ENCODE measurements at places on chromosomes 2 and 18.

GRCh38 chr2:102417946-102418345 lies 5.0 kb upstream of the IL18RAP start:
- no peak for DNase-seq

DNA sequence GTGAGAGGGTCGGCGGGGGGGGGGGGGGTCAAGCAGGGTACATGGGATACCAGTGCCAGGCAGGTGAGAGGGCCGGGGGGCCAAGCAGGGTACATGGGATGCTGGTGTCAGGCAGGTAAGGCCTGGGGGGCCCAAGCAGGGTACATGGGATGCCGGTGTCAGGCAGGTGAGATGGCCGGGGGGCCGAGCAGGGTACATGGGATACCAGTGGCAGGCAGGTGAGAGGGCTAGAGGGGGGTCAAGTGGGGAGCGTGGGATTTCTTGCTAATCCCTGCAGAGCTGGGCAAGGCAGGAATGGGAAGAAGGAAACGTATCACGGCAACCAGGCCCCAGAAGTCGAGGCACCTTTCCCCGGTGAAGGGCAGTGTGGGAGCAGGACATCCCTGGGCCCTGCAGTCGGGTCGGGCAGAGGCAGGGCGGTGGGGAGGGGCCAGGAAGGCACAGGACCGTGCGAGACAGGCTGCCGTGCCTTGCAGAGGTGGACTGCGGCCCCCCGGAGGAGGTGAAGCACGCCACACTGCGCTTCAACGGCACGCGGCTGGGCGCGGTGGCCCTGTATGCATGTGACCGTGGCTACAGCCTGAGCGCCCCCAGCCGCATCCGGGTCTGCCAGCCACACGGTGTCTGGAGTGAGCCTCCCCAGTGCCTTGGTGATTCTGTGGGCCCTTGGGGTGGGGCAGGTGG lies 49.3 kb downstream of the MTERF4 start:
- DNase-seq: no peak

GRCh38 chr2:190984595-190984994 lies 29.4 kb downstream of the STAT1 start:
- DNase-seq: peak; percentile 73

DNA sequence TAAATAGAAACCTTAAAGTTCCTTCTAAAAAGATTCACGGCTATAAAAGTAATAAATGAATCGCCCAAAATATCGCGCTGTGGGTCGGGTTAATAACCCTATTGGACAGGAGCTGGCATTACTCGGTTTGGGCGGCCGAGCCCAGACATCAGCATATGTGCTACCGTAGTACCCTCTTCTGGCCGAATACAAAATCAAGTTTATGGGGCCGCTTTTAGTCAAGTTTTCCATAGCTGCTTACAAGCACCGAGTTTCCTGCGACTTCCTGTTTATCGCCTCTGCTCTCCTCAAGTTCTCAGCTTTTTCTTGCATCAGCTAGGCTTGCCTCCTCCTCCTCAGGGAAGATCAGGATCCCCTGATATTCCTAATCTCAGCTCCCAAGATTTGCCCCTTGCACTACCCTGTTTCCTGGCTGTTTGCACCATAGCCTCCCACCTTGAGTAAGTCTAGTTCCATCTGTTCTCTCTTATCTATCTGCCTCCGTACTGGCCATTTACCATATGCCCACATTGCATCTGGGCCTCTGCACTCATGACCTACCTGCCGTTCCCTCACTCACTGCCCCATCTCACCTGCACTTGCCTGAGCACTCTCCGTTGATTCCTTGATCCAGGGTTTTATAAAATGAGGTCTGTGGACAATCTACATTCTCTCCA lies 56.1 kb downstream of the SLC35F5 start:
- no peak for DNase-seq

- DNase-seq: peak; percentile 85
Observed at GRCh38 chr2:46481198-46482193, 2.1 kb downstream of the TMEM247 start.

DNA sequence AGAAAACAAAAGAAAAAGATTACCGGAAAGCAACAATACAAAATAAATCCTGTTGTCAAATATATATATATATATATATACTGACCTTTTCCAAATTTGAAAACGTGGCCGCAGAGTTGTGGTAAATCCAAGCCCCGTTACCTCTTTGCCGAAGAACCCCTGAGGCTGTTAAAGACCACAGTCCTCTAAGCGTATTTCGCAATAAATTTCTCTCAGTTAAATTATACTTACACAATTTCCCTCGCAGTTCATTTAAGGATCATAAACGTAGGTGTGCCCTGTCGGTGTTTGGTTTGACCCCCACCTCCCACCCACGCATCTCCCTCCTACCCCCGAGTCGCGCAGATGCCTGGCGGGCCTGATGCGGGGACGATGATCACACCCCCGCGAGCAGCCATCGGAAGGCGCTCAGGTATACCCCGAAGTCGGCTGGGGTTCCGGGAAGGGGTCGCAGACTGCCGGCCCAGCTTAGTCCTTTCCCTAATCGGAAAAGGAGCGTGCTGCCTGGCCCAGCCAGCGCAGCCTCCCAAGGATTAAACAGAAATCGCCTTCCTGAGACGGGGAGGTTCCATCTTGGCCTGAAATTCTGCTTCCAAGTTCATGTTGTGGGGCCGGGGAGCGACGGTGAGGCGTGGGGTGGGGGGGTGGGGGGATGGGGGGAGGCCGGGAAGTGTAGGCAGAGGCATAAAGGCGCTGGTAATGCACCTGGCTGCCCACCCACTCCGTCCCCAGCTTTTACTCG lies 2.9 kb upstream of the MEIS1 start:
- DNase-seq: no peak

GRCh38 chr2:73232403-73233153 lies 461 bp downstream of the PRADC1 start:
- DNase-seq: no peak

DNA sequence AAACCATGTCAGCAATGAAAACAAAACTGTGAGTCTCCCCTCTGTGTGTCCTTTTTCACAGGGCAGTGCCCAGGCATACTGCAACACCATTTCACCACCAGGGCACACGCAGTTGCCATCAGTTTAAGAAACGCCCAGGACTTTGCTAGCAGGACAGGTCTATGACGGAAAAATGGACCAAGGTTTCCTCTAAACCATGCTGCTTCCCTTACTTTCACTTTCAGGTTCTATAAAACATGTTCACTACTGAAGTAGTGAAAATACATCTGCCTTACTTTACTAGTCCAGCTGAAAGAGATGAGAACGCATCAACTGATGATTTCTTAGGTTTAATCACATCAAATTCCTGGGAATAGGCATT lies 110.5 kb downstream of the TCF4 start:
- peak; percentile 45 for DNase-seq

DNA sequence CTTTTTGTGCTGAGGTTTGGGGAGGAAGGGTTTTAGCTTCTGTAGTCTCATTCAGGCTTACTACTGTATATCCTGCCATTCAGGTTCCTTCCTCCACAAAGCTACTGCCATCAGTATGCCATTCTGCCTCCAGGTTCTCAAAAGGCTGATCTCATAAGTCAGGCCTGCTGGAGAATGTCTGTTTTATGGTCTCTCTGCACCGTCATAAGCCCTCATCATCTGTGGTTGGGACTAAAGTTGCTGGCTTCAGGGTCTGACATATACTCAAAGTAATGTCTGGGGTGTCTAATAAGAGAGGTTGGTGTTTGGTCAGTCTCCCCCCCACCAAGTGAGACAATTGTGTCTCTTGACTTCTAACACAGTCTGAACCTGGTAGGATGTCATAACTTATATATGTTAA lies 36.2 kb upstream of the CCBE1 start:
- no peak for DNase-seq

DNA sequence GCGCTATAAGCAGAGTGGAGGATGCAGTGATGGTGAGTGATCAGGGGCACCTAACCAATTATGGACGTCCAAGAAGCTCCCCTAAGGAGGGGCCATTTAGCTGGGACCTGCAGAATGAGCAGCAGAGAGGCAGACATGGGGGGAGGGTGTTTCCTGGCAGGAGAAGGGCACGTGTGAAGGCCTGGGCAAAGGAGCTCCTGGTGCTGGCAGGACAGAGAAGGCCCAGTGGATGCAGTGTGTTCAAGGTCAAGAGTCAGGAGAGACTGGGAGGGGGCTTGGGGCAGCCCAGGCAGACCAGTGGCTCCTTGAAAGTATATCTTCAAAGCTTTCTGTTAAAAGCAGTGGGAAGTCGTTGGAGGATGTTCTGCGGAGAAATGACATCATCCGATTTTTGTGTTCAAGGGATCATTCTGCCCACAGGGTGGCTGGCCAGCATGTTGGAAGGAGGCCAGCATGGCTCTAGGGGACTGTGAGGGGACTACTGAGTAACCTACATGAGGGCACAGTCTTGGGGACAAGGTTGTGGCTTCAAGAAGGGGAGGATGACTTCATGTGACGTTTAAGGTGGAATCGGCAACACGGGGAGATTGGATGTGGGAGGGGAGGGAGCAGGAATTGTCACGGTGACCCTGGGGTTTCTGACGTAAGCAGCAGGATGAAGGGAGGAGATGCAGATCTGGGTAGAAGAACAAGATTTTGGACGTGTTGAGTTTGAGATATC lies 9.0 kb upstream of the CIB4 start:
- no peak for DNase-seq

GRCh38 chr2:28327956-28328922 lies 64.4 kb upstream of the FOSL2 start:
- no peak for DNase-seq

- no peak for DNase-seq
Observed at GRCh38 chr2:49175831-49176230, 21.5 kb upstream of the FSHR start.

- no peak for DNase-seq
Observed at GRCh38 chr2:240966457-240966905, 31.9 kb upstream of the SNED1 start.

- DNase-seq: no peak
Observed at GRCh38 chr2:166610180-166610912, 116.3 kb upstream of the SCN7A start.

DNA sequence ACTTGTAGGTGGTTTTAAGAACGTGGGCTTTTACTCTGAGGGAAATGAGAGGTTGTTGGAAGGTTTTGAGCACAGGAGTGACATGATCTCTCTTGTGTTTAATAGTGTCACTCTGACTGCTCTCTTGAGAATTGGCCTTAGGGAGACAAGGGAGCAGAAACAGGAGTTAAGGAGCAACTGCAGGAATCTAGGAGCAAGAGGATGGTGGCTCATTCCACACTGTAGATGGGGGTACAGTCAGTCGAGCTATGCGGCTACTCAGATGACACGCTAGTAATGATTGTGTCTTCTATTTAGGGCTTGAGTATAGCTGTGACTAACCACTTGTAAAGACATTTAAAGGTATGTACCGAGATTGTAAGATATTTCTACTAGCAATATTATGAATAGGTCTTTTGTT lies 87.4 kb downstream of the RPRM start:
- no peak for DNase-seq

DNA sequence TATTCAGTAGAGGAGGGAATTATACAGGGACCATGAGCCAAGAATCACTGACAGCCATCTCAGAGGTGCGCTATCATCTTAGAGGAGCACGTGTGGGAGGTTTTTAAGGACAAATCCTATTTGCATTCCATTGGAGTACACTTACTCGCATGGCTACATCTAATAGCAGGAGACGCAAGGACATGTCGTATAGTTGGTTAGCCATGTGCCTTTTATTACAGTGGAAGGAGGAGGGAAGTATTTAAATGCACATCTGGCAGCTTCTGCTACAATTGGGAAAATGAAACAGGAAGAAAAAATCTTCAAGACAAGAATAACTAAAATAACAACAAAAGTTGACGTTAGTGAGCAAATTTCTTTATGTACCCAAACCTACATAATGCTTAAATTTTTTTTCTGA lies 86.5 kb upstream of the UGP2 start:
- no peak for DNase-seq

DNA sequence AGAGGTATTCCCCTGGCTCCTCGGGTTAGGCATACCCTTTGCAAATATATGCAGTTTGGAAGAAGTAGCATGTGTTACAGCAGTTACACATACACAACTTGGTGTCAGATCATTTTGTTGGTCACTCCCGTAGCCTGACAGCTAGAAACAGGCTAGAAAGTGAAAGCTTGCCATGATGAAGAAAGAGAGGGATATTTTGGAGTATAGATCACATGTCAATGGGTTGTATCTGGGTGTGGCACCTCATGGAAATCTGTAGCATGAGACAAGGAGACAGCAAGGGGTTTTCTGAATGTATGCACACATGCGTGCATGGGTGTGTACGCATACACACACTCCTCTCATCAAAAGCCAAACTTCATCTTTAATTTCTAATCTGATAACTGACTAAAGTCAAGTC lies 1914.5 kb upstream of the PIK3C3 start:
- DNase-seq: no peak

DNA sequence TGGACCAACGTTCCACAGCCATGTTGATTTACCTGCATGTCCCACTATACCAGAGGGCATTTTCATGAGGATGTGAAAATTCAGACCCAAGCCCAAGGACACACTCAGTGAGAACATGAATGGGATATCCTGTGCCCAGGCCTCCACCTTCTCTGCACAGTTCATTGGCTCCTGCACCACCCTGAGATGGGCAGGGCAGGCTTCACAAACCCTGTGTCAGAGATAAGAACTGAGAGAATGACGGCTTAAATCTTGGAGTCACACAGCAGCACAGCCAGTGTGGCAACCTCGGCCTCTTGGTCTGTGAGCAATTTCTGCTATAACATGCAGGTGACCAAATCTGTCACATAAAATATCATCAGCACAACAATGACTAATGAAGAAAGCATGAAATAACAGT lies 71.9 kb downstream of the UXS1 start:
- no peak for DNase-seq

GRCh38 chr2:38728694-38729093 lies 22.5 kb downstream of the SRSF7 start:
- DNase-seq: no peak

DNA sequence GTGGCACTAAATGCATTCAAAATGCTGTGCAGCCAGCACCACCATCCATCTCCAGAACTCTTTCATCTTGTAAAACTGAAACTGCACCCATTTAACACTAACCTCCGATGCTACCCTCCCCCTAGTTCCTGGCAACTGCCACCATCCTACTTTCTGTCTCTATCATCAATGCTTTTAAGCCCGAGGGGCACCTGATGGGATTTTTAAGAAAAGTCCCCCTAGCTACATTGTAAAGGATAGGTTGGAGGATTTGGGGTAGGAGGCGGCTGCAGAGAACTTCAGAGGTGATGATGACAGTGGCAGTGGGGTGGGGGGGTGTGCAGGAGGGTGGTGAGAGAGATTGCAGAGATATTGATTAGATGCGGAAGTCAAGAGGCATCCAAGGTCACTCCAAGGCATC lies 10.8 kb upstream of the YWHAQ start:
- no peak for DNase-seq
